ENCODE measurements at places on chromosomes 5 and 9. TPM values are rescaled to one million over a fixed set of nuclear protein-coding genes. Genes with fewer than 3 reads are reported as not detected.

Gene RNF224
- 0.15 TPM for total RNA-seq

Gene PSMD5
- 27.3 TPM for total RNA-seq

Gene ZFAND5
- total RNA-seq, result 44.2 TPM

Gene IFNE
- 0.76 TPM for total RNA-seq
